ENCODE measurements at places on chromosomes 3 and 15. TPM values are rescaled to one million over a fixed set of nuclear protein-coding genes. Genes with fewer than 3 reads are reported as not detected.

The COL7A1 gene
- 57.8 TPM for total RNA-seq

The AHSG gene
- not detected for total RNA-seq

The CCDC33 gene
- not detected for total RNA-seq

The ARL8B gene
- total RNA-seq: 58.7 TPM

The NR2E3 gene
- total RNA-seq: not detected

The ECE2 gene
- not detected for total RNA-seq

The PRTG gene
- total RNA-seq: 0.49 TPM

The SEMA3F gene
- total RNA-seq: 4.5 TPM

The TMEM207 gene
- not detected for total RNA-seq

The EOMES gene
- not detected for total RNA-seq

The ZNF502 gene
- 6.6 TPM for total RNA-seq

The SV2B gene
- total RNA-seq: not detected

The LCTL gene
- total RNA-seq: 7.8 TPM

The NPAP1 gene
- total RNA-seq: not detected

The TICRR gene
- total RNA-seq: 0.65 TPM

The RTP4 gene
- total RNA-seq: 2.8 TPM

The TEX55 gene
- total RNA-seq: not detected

The HCLS1 gene
- total RNA-seq: 1.3 TPM

The RARB gene
- 25.8 TPM for total RNA-seq

The CCR4 gene
- total RNA-seq: not detected

The PAQR9 gene
- not detected for total RNA-seq

The ZBTB47 gene
- total RNA-seq: 63.5 TPM

The CFAP100 gene
- total RNA-seq: not detected

The GCNT3 gene
- total RNA-seq: not detected

The SPRED1 gene
- total RNA-seq: 106 TPM

The ATOSA gene
- total RNA-seq: 30.6 TPM

The FGD5 gene
- total RNA-seq: 0.12 TPM

The AMT gene
- total RNA-seq: 1.9 TPM

The GPR27 gene
- 0.12 TPM for total RNA-seq

The TGM4 gene
- total RNA-seq: not detected

The GABRA5 gene
- total RNA-seq: not detected

The GPR62 gene
- total RNA-seq: not detected

The APOD gene
- total RNA-seq: 12.0 TPM

The MKRN2OS gene
- not detected for total RNA-seq

The GABRG3 gene
- total RNA-seq: not detected

The ZPLD1 gene
- not detected for total RNA-seq

The PLAAT1 gene
- not detected for total RNA-seq

The GOLGA6A gene
- not detected for total RNA-seq

The PCSK6 gene
- total RNA-seq: 0.65 TPM

The ARHGEF26 gene
- 1.3 TPM for total RNA-seq

The HCN4 gene
- not detected for total RNA-seq

The UBE2E2 gene
- total RNA-seq: 40.7 TPM

All from hair follicle dermal papilla cell (primary cell).